ENCODE measurements at places on chromosomes 13 and 19.

DNA sequence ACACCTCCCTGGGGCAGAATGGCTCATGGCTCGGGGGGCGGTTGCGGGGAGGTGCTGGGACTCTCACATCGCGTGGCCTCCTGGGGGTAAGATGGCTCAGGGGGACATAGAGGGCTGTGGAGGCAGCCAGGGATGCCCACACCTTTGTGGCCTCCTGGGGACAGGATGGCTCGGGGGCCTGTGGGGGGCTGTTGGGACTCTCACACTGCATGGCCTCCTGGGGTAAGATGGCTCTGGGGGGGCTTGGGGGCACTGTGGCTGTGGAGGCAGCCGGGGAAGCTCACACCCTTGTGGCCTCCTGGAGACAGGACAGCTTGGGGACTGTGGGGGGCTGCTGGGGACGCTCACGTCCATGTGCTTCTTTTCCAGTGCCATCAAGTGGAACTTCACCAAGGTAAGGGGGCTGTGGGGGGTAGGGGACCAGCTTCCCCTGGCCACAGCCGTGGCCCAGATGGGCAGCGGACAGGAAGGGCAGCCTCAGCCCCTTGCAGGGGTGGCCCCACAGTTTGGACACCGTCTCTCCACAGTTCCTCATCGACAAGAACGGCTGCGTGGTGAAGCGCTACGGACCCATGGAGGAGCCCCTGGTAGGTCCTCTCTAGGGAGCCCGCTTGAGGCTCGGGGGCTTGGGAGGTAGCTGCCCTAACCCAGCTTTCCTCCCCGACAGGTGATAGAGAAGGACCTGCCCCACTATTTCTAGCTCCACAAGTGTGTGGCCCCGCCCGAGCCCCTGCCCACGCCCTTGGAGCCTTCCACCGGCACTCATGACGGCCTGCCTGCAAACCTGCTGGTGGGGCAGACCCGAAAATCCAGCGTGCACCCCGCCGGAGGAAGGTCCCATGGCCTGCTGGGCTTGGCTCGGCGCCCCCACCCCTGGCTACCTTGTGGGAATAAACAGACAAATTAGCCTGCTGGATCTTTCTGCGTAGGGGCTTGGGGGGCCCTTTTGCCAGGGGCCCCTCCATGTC, 2.4 kb downstream of the GPX4 start:
- DNase-seq = no peak

- no peak for DNase-seq
Measured at GRCh38 chr13:29457299-29457698, 138.2 kb downstream of the SLC7A1 start.

GRCh38 chr19:38686530-38686888, 39.1 kb downstream of the ACTN4 start:
- no peak for DNase-seq

DNA sequence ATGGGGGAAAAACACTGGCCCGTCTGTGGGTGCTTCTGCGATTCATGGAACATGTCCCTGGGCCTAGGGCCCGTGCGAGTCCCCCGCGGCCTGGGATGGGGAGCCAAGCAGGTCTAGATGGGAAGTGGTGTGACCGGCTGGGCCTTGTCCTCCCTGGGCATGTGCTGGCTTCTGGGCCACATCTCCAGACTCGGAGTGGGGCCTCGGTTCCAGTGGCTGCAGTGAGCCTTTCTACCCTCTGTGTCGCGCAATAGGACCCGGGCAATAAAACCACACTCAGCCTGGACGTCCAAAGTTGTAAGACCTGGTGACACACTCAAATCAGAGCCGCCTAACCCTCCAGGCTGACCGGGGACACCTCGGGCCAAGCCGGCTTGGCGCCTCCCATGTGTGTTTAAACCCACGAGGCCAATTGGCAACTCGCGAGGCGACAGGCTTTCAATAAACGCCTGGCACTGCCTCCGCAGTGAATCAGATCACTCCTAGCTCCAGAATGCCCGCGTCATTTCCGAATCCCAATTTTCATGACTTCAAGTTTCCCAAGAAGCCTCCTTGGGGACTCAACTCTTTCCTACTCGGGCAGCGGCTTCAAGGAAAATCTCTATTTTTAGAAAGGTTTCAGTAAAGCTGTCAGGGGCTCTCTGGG, 57.3 kb downstream of the KLF2 start:
- DNase-seq = no peak

DNA sequence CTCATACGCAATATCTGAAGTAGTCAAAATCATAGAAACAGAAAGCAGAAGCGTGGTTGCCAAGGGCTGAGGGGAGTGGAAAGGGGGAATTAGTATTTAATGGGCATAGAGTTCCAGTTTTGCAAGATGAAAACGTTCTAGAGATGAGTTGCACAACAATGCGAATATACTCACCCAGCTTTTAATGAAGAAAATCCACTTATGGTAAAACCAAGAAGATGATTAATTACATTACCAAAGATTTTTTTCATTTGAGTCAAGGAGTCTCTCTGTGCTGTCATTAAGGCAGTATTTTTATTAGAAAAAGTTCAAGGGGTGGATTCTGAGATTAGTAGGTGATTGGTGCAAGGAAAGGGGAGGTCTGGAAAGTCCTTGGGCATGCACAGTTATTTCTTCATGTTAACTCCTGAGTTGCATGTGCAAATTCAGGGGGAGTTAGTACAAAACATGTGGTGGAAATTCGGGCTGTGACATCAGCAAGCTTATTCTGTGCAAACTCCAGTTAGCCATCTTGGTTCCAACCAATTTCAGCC, 6.9 kb upstream of the CBY2 start:
- no peak for DNase-seq

GRCh38 chr13:48012668-48013067, 11.6 kb upstream of the SUCLA2 start:
- no peak for DNase-seq

DNA sequence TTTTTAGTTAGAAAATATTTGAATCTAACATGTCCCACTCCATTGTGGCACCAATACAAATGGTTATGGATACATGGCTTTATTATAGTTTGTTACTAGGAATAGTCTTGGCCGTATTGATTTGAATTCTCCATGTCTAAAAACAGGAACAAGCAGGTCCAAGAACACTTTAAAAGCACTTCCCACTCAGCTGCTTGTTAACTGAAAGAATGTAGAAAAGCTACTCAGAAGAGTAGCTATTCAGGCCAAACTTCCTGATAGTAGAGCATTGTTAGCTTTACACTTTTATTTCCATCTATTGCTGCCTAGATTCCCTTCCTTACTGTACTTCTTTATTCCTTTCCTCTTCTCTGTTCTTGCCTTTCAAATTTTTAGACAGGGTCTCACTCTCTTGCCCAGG, 6.9 kb downstream of the PIBF1 start:
- DNase-seq = no peak

DNA sequence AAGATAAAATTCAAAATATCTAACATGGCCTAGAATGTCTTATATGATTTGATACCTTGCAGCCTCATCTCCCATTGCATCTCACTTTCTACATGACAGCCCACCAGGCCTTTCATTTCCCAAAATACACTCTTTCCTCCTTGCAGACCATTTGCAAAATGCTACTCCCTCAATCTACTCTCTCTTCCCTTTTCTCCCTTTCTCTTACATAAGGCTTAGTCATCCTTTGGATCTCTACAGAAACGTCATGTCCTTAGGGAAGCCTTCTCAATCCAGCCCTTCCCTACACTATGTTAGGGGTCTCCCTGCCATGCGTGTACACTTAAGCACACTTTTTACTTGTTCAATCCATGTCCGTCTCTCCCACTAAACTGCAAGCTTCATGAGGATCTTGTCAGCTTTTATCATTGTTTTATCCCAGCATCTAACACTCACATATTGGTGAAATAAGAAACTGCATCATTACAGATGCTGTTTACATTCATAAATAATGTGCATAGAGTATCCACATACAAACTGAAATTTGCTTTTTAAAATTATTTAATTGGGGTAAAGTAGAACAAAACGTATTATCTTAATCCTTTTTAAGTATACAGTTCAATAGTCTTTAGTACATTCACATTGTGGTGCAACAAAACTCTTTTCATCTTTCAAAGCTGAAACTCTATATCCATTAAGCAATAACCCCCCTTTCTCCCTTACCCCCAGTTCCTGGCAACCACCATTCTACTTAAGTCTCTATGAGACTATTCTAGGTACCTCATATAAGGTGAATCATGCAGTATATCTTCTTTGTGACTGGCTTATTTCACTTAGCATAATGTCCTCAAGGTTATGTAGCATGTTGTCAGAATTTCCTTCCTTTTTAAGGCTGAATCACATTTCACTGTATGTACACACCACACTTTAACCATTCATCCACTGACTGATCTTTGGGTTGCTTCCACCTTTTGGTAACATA, 11.5 kb upstream of the WBP4 start:
- DNase-seq = no peak

- peak; percentile 82 for DNase-seq
Measured at GRCh38 chr13:111139873-111140561, 24.9 kb downstream of the ARHGEF7 start.

DNA sequence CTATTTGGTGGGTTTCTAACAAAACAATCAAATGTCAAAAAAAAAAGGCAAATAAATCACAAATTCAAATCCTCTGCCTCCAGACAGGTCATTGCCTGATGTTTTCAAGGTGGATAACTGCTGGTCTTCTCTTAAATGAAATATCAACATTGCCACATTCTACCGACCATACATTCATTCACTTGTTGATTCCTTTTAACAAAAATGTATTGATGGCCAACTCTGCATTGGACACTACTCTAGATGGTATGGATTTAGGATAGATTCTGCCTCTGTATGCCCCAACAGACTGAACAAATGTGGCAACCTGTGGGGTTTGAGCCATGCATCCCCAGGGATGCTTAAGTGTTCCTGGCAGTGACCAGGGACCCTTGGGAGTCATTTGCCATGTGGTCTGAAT, 87.6 kb upstream of the STK24 start:
- DNase-seq = no peak

- no peak for DNase-seq
Measured at GRCh38 chr13:97387485-97387839, 46.5 kb upstream of the RAP2A start.

DNA sequence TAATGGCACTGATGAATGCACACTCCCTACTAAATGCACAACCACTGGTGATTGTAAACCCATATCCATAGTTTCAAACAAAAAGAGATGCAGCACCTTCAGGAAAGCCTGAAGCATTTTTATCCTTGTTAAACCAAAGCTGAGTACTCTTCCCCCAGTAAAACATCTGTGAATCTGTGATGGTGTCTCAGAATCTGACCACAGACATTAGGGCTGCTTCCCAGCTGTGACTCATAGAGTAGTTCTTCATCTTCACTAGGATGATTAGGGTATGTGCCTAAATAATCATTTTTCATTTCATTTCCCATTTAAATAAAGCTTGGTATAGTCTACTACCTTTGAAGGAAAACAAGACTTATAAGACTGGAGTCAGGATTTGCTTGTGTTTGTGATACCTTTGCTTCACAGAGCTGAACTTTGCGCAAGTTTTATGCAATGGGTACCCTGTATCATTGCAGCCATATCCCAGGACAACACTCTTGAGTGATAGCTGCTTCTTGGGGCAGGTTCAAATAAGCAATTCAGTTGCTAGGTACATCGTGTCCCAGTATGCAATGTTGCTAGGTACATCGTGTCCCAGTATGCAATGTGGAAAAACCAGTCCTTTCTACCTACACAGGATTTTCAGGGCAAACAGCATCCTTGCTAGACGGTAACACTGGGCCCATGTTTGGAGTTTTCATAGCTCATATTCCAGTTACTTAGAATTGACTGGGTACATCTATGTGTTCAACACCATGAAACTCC, 277.1 kb downstream of the IRS2 start:
- no peak for DNase-seq

DNA sequence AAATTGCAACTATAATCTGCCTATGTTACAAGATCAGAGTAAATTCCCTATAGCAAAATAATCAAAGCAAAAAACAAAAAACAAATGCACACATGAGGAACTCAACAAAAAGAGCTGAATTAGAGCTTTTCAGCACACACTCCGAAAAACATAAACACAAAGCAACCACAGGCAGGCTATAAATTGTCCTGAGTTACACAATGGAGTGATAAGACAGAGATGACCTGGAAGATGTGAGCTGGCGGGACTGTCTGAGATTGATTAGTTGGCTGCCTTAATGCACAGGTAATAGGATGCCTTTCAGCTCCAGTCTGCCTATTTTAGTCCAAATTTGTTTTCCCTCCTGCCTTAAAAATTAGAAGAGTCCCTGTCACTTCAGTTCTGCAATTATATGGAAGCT, 159.0 kb upstream of the FNDC3A start:
- no peak for DNase-seq

- DNase-seq = no peak
Measured at GRCh38 chr19:16847430-16847829, 18.2 kb downstream of the SIN3B start.

- DNase-seq = no peak
Measured at GRCh38 chr19:49552749-49553148, 24.9 kb downstream of the RCN3 start.

DNA sequence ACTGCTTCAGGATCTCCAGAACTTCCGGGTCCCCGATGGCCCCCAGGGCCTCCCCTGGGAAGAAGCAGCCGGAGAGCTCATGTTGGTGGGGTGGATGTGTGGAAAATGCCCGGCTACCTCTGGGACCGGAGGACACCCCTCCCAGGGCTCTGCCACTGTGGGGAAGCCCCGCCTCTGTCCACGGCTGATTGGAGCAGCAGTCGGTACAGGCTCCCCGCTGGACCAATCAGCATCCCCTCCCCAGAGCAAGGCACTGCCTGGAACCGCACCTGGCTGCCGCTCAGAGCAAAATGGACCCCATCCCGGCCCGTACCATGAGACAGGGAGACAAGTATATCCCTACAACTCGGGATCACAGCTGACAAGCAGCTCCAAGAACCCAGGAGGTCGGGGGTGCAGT, 6.4 kb downstream of the DOHH start:
- DNase-seq = no peak

GRCh38 chr19:39671739-39672363, 16.1 kb downstream of the LGALS16 start:
- no peak for DNase-seq

- no peak for DNase-seq
Measured at GRCh38 chr13:111043575-111043982, 71.5 kb upstream of the ARHGEF7 start.

DNA sequence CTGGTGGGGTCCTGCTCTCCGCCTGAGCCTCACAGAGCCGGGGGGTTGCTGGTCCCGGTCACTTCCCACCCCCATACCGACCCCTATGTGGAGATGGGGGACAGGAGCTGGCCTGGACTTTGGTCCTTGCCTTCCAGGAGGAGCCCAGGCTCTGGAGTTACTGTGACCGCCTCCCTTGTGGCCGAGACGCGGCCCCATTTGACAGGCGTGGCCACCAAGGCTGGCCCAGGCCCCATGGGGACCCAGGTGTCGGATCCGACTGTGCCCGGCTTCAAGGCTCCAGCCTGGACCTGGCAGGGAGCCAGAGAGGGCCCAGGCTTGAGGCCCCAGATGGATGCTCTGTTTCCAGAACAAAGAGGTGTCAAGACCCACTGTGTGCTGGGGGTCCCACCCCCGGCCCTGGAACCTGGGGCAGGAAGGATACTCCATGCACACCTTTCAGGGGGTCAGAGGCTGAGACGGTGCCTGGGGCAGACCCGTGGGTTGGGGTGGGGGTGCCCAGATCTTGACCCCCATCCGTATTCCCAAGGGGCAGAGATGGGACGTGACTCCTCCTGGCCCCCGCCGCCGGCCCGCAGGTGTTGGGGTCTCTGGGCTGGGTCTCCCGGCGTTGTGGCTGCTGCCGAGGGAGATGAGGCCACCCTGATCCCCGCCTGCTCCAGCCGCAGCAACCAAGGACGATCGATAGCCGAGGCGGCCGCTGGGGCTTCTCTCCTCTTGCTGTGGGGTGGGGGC, 47.8 kb upstream of the TCF3 start:
- no peak for DNase-seq

- no peak for DNase-seq
Measured at GRCh38 chr13:98222081-98222554, 45.0 kb upstream of the RNF113B start.

GRCh38 chr19:39246951-39247669, 1.5 kb downstream of the IFNL4 start:
- no peak for DNase-seq

Measured in NCI-H1417 treated with DMSO at 0.1 percent for 48 hours (cell line).